ENCODE measurements at places on chromosomes 2 and 18. TPM values are rescaled to one million over a fixed set of nuclear protein-coding genes. Genes with fewer than 3 reads are reported as not detected.

DNA sequence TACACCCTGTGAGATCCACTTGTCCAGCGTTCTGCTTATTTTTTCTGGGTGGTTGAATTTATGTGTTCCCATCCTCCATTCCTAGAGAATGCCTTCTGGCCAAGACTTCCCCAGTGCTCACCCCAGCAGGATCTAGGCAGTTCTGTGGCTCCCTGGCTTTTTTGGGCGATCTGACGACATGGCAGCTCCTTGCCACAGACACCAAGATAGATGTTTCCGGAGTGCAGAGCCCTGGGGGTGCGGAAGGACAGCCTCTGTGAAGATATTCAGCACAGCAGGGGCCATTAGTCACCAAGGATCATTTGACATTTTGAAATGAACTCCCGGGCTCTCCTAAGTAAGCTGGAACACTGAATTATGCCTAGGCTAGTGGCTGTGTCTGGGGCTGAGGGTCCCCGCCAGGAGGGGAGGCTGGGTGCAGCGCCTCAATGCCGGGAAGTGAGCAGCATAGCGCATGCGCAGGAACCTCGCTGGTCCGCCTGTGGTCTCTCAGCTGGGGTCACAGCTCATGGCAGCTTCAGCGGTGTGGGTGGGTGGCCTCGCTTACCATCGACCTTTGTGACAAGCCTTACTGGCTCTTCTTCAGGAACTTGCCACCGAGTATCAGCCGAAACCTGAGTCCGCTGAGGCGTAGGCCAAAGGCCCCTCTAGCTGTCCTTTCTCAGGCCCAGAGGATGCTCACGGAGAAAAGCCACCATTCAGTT, 60.3 kb downstream of the MEX3C start:
- peak; percentile 84 for DNase-seq

DNA sequence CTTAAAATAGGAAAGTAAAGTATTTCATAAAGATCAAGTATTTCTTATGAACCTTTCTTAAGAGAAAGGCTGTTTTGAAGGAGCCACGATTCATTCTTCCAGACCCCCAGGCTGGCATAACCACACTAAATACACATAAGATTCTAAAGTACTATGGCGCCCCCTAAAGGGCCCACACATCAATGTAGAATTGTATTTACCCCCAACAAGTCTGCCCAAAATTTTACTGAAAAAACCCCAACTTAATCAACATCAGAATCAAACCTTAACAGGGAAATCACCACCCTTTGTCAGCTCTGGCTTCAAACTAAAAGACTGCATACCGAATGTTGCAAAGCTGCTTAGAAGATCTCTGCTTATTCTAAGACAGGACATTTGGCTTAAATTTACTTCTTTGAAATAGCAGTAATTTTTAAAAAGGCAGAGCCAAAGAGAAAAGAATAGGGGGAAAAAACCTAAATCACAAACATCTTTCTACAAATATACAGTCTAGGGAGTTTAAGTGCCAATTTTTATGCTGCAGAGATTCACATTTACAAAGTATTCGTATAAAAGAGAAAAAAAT, 20.4 kb upstream of the BCL2 start:
- no peak for DNase-seq

DNA sequence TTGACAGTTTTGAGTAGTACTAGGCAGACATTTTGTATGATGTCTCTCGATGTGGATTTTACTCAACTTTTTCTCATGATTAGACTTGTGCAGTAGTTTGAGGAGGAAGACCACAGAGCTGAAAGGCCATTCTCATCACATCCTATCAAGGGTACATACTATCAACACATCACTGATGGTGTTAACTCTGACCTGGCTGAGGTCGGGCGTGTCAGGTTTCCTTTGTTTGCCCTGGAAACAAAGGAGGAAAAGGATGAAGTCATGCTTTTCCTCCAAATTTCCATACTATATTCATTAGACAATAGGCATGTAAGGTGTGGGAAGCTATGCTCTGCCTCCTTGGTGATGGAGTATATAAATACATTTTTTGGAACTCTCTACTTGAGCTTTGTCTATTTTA, 211.1 kb downstream of the DSEL start:
- no peak for DNase-seq

DNA sequence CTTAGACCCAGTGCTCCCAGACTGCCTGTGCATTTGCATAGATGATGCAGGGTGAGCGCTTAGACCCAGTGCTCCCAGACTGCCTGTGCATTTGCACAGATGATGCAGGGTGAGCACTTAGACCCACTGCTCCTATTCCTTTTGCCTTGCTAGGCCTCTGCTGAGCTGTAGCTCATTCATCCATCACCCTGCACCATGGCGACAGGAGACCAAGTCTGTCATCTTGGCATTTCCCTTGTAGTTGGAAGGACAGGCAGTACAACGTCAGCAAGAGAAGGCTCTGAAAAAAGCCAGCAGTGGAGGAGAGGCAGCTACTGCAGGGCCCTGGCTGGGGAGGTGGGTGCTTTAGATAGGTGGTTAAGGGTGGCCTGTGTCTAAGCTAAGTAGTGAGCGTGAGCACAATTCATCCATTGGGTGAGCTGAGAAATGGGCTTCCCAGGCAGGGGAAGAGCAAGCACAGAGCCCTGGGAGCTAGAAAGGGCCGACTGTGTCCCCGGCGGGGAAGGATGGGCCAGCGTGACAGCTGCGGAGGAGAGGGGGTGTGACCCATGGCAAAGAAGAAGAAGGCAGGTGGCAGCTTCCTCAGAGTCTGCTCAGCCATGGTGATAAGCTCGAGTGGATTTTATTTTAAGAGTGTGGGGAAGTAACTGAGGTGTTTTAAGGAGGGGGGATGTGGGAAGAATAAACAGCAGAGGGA, 108.8 kb downstream of the LPIN1 start:
- no peak for DNase-seq

- no peak for DNase-seq
Observed at GRCh38 chr2:64288321-64289193, 144.3 kb upstream of the PELI1 start.

FOXI3 gene
- total RNA-seq, result not detected
